ENCODE measurements at places on chromosomes 7 and 10.

DNA sequence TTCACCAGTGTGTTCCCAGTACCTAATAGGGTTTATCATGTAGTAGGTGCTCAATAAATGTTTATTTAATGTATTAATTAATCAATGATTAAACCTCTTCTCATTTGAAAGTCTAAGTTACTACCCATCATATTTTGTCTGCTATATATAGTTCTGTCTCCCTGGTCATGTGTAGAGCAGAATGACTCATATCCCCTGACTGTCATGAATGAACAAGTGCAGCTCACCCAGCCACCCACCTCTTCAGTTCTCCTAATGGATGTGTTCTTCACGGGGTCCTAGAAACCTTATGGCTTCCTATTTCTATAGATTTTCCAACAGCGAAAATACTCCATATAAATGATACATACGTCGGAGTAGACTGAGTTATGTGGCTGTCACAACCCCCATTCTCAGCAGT lies 64.5 kb downstream of the HIF1AN start:
- no peak for DNase-seq

GRCh38 chr7:158291998-158292397 lies 295.6 kb downstream of the PTPRN2 start:
- no peak for DNase-seq

DNA sequence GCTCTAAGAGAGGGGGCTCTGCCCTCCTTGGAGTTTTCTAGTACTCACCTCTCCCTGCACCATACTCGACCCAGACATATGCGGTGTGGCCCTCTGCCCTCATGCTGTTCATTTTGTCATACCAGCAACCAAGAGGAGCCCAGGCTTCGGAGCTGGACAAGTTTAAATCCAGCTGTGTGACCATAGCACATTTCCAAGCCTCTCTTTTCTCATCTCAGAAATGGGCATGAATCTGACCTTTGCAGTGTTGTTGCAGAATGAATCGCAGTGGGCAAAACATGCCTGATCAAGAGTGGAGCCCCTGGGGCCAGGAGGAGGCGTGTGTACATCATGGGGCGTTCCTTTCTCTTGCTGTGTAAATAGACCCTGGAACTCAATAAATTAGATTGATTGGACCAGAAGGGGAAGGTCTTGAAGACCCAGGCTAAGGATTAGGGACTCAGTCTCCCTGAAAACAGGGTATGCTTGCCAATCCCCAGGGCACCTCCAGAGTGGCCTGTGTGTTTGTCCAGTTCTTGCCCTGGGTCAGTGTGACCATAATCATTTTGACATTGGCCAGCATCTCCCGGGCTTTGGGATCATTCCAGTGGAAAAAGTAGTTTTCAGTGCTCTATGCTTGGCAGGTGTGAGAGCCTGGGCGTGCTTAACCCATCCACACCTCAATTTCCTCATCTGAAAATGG lies 59.6 kb downstream of the ZMIZ1 start:
- no peak for DNase-seq

- DNase-seq, result no peak
These were observed 11.0 kb downstream of the TMEM184A start for GRCh38 chr7:1544896-1545416.

DNA sequence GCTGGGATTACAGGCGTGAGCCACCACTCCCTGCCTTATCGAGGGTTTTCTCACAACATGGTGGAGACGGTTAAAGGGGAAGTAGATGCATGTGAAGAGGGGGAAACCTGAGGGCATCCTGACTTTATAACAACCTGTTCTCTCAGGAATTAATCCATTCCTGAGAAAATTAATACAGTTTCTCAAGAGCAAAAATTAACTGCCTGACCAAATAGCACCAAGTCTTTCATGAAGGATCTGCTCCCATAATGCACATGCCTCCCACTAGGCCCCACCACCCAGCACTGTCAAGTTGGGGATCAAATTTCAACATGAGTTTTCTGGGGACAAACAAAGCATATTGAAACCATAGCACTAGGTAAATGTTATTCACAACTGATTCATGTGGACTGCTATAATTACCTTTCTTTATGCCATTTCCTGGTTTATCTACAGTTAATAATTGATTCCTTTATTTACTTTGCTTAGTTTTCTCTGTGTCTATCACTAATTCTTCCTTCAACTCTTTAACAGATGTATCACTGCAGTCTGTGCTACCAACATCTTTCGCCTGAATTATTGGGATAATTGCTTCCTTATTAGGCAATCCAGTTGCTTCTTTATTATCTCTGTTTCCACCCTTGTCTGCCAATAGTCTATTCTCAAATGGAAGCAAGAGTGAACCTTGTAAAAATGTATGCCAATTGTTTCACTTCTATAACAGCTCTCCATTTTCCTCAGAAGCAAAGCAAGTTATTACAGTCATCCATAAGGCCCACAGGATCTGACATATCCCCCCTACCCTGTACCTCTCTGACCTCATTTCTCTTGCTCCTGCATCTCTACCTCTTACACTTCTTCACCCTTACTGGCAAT lies 12.9 kb upstream of the MICU1 start:
- no peak for DNase-seq

GRCh38 chr7:26916336-26916735 lies 51.9 kb upstream of the SKAP2 start:
- DNase-seq, result no peak

GRCh38 chr10:118768041-118768919 lies 13.5 kb upstream of the CACUL1 start:
- no peak for DNase-seq

DNA sequence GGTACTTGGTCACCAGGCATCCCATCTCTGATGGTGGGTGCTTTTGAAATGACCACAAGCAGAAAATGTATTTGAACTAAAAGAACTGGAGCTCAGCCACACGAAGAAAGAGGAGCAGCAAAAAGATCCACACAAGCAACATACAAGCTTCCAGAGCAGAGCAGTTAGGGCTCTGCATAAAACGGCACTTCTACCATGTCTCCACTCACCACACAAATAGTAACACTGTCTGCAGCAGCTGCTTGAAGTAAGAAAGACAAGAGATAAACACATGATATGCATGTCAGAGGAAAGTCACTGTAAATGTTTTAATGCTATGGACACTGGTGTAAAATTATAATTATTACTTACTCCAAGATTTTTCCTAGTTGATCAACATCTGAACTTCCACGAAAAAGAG lies 32.5 kb upstream of the FAM133B start:
- DNase-seq, result no peak

DNA sequence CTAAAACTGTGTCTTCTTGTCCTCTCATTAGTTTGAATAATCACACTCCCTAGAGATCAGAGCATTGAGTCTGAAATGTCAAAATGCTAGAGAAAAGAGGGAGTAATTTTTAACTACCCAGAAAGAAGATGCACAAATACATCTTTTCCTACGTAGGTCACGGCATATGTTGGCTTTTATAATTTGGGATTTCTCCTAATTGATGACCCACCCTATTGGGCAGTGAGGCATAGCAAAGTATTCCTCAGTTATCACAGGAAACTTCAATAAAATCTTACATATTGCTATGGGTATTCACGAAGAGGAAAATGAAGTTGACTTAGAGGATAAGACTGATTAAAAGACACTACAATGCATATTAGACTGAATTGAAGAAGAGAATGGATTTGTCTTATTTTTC lies 25.4 kb downstream of the ARMC10 start:
- no peak for DNase-seq

- DNase-seq, result no peak
These were observed 13.8 kb downstream of the TMEM120A start for GRCh38 chr7:75980430-75981202.

DNA sequence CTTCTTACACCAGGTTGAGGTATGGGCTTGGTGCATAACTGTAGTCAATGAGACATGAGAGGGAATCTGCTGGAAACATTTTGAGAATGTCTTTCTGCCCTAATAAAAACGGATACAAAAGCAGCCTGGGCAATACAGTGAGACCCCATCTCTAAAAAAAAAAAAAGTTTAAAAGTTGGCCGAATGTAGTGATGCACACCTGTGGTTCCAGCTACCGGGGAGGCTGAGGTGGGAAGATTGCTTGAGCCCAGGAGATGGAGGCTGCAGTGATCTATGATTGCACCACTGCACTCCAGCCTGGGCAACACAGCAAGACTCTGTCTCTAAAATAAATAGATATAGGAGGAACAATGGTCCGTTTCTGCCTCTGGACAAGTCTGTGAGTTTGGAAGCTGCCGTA lies 81.5 kb upstream of the FAM171A1 start:
- DNase-seq, result no peak

GRCh38 chr7:82286096-82286797 lies 157.3 kb downstream of the CACNA2D1 start:
- no peak for DNase-seq

DNA sequence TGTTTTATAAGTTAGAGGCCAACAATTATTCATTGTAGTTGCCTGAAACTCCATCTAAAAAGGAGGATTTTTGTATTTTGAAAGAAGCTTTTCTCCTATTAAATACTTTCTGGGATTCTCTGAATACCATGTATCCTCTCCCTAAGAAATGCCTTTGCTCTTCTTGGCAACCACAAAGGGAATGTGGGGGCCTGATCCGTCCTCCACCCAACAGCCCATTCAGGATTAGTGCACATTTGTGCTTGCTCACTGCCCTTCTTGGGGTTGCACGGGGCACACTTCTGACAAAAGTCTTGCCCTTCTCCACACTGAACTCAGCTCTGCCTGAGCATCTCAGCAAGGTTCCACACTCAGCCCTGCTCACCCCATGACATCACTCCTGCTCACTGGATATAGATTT lies 194.2 kb downstream of the SLC25A13 start:
- DNase-seq, result no peak

DNA sequence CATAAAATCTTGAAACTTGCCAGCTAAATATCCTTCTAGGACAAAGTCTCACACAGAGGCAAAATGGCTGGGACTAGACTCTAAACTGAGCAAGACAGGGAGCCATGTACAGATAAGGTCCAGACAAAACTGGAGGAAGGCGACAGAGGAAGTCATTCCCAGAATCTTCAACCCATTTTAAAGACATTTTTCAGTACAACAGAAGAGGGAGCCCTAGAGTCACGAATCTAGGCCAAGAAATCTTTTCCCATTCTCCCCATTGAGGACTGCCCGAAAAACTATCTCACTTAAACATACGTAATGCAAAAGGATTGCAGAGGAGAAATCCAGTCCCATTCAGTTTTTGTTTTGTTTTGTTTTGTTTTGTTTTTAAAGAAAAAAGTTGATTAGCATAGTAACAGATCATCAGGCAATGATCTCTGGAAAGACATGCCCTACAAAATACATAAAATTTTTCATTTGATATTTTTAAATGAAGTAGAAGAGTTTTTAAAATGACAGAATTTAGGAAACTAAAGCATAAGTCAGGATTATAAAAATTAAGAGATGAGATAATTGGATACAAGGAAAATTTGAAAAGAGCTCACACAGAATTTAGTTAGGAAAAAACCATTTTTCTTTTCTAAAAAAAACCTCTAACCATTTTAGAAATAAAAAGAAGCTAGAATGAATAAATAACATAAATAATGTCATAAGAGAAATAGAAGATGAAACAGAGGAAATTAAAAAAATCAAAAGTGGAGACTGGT lies 16.9 kb upstream of the PRF1 start:
- no peak for DNase-seq

GRCh38 chr10:73992899-73993788 lies 4.8 kb upstream of the VCL start:
- no peak for DNase-seq

GRCh38 chr10:120349069-120349468 lies 108.0 kb upstream of the PLPP4 start:
- DNase-seq, result no peak

DNA sequence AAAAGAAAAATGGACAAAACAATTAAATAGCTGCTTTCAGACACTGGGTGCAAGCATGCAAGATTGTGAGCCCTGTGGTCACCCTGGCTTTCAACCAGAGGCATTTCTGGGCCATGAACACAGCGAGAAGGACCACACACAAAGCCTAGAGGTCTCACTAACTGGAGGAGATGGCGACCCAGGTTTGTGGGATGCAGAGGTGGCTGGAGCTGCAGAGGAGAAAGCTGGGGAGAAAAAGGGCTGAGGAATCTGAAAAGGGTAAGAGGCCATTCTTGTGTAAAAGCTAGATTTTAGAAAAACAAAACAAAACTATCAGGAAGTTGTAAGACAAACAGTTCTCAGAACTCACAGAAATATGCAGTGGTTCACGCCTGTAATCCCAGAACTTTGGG lies 30.1 kb upstream of the PTPRN2 start:
- no peak for DNase-seq

DNA sequence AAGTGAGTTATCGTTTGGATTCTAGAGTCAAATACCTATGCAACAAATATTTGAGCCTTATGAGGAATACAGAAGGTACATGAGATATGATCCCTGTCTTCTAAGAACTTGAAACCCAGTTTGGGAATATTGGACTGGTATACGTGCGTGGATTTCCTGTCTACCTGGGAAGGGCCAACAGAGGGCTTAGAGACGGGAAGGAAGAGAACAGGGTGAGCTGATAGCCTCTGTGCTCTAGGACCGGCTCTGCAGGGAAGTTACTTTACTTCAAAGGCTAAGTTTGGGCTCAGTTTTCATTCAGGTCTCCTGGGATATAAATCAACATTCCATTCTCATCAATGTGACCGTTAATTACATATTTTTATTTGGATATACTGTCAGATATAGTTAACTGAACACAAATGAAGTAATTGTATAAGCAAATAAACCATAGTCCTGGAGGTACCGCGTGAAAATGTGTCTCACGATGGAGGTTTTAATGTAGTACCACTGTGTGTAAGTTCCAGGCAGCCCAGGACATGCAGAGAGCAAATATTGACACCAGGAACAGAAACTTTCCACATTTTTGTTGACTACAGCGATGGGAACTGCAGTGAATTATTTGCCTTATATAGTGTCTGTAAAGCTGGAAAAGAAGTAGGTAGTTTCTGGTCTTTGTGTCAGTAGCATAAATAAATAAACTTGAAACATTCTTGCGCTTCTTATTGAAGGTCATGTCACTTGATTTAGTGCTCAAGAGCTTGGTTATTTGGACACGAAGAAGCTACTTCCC lies 8.6 kb downstream of the CHST12 start:
- DNase-seq, result no peak

DNA sequence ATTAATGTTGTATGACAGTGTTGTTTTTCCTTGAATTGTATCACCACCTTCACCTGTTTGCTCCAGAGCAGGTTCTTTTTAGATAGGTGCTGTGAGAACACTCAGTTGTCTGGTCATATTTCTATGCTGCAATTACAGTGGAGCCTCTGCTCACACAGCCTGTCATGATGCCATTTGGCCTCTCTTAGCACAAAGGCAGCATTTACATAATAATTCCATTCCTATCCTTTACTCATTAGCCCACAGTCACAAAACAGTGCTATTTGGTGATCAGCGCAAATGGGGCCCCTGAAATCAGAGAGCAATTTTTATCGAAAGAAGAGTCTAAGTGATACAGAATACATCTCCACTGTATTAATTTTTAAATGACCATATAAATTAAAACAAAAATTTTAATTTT lies 13.8 kb upstream of the DGKI start:
- DNase-seq, result no peak

GRCh38 chr7:92669616-92670165 lies 79.5 kb upstream of the FAM133B start:
- DNase-seq, result no peak

DNA sequence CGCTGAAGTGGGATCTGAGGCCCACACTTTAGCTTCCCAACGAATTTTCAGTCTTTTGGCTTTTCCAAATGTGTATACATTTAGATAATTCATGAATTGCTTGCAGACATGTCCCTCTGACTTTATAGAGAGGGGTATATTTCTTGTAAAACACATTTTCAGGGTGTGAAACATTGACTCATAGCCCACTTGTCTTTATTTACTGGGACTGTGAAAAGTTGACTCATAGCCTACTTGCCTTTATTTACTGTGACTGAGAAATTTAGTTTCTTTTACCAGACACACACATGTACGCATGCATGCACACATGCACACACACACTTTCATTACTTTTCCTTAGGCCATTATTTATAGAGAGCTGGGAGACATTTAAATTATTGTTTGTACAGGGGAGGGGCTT lies 79.1 kb downstream of the VTI1A start:
- no peak for DNase-seq

Data from spinal cord (tissue), 10 donors.